Jurkat, Clone E6-1 (cell line): ENCODE measurements at places on chromosomes 16 and 17.

- no peak for DNase-seq
Observed at GRCh38 chr17:70855401-70856054, 686.2 kb downstream of the KCNJ2 start.

- DNase-seq, result no peak
Observed at GRCh38 chr16:83972256-83973008, 4.4 kb downstream of the NECAB2 start.

- DNase-seq, result no peak
Observed at GRCh38 chr17:72567774-72568173, 447.0 kb downstream of the SOX9 start.

DNA sequence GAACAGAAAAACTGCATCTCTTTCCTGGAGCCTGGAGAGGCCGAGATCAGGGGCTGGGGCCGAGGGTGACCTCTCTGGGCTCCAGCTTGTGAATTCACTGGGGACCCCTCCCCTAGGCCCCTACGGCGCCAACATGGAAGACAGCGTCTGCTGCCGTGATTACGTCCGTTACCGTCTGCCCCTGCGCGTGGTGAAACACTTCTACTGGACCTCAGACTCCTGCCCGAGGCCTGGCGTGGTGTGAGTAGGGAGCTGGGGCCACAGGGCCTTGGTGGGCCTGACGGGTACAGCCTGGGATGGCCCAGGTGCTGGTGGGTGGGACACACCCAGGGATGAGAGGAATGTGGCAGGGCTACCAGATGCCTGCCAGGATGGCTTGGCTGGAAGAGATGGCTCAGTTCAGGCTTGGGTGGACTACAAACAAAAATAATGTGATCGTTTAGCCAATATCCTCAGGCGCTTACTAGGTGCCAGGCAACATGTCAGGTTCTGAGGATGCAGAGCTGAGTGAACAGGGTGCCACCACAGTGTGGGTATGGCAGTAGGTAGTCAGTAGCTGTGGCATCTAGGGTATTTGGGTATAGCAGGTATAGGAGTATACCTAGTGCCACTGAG, 1.8 kb downstream of the CCL22 start:
- no peak for DNase-seq

- no peak for DNase-seq
Observed at GRCh38 chr16:5016967-5017677, 16.6 kb downstream of the NAGPA start.

- DNase-seq, result no peak
Observed at GRCh38 chr17:81837641-81838040, 2.8 kb upstream of the PPP1R27 start.

DNA sequence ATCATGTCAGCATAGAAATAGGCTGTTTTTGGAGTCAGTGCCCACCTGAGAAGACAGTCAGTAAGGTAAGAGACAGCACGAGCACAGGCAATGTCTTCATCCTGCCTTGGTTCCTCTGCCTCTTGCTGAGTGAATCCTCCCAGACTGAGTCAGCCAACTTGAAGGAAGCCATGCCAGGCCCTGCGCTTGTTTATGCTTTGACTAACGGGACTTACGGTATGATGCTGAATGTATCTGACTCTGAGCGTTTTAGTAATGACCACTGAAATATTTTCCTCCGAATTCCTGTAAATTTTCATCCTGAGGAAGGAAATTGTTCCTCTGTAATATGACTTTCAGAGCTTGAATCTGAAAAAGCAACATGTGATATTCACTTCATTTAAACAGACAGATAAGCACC, 18.0 kb downstream of the C17orf67 start:
- no peak for DNase-seq

DNA sequence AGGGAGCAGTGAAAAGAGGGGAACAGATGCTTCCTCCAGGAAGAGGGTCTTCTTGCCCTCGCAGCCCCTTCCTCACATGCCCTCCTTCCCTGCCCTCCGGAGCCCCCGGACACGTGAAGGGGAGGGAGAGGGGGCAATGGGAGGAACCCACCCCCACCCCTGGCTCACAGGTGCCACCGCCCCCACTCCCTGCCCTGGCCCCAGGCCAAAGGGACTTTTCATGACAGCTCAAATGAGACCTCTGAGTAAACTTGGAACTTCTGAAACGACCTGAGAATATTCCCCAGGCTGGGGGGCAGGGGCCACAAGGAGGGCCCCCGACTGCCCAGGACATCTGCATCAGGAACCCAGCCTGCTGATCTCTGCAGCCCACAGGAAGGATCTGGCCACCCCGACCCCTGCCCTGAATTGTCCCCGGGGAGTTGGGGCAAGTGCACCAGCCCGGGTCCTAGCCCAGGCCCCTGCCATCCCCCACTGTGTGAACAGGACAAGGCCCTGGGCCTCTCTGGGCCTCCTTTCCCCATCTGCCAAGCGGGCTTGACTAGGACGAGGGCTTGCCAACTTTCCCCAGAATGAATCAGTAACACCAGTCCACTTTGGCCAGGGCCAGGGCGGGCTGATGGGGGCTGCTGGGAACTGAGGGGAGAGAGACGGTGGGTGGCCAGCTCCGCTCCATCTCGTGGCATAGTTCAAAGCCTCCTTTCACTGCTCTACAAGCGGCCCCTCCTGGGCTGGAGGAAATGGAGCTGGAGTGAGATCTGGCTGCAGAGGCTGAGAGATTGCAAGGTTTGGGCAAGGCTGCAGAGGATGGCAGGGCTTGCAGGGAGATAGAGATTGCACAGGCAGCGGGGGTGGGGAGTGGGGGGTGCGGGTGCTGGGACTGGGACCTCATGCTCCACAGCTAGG, 3.8 kb downstream of the IL21R start:
- DNase-seq, result no peak

DNA sequence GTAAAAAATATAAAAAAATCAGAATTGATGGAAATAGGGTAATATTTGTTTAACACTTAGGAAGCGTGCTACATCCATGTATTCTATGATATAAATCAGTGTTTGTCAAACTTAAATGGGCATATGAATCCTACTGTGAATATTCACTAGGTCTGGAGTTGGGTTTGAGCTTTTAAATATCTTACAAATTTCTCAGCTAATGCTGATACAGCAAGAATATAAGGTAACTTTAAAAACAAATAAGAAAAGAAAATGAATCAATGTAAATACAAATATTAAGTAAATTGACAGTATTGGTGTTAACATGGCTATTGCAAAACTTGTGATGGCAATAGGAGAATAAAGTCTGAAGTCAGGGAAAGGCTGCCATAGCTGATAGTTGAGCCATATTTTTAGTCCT, 3.6 kb downstream of the MYH13 start:
- DNase-seq, result no peak

- DNase-seq, result no peak
Observed at GRCh38 chr17:50541402-50541715, 5.6 kb upstream of the SPATA20 start.

DNA sequence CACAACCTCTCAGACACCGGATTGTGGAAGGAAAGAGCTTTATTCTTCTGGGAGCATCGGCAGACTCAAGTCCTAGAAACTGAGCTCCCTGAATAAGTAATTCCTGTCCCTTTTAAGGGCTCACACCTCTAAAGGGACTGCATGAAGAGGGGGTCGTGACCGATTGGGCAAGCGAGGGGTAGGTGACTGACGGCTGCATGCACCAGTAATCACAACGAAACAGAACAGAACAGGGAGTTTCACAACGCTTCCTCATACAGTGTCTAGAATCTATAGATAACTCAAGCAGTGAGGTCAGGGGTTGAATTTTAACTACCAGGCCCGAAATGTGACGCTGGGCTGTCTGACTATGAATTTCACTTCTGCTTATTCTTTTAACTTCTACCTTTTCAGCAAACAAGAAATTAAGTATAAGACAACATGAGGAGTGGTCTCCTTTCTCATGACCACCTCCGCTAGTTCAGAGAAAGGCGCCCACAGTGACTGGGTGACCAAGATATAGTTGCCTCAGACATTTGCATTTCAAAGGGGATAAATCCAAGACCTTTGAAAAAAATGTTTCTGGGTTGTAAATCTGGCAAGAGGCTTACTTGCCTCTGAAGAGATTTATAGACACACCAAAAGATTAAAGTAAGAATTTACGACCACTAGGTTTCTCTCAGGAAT, 88.4 kb upstream of the ATF7IP2 start:
- no peak for DNase-seq

DNA sequence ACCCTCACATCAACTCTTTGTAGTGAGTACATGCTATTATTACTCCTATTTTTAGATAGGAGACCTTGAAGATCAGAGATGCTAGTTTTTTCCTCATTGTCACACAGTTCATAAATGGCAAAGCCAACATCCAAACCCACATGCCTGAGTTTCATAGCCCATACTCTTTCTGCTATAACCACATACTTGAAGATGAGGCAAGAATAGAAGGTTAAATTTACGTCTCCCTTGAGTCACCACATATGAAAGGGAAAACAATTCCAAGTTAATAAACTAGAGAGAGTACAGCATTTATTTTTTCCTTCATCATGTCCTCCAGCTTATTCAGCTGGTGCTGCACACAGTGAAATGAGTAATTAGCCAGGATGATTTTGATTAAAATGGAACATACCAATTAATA, 23.7 kb downstream of the NUDT7 start:
- DNase-seq, result no peak

DNA sequence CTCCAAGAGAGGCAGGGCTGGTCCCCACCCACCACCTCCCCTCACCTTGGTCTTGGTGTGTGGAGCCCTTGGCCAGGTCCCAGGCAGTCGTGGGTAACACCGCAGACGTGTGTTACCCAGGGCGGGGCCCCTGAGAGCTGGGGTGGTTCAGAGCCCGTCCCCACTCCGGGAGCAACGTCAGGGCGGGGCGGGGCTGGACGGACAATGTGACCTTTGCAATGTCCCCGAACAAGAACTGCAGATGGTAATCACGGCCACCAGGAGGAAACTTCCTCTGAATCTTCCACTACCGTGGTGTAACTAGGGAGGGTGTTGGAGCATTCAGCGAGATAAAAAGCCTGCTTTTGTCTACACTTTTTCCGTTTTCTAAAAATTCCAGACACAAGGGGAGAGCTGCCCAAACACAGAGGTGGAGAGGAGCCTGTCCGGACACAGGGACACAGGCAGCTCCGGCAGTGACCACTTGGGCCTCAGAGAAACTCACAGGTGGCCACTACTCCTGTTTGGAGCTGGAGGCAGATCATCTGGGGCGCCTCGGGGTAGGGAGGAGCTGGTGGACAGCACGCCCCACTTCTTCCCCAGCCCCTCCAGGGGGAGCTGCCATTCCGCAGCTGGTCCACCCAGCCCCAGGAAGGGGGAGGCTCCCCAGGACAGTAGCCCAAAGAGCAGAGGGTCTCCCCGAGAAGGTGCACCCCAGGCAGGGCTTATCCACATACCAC, 14.2 kb upstream of the SLC38A10 start:
- no peak for DNase-seq
